ENCODE measurements at places on chromosomes 4 and X.

DNA sequence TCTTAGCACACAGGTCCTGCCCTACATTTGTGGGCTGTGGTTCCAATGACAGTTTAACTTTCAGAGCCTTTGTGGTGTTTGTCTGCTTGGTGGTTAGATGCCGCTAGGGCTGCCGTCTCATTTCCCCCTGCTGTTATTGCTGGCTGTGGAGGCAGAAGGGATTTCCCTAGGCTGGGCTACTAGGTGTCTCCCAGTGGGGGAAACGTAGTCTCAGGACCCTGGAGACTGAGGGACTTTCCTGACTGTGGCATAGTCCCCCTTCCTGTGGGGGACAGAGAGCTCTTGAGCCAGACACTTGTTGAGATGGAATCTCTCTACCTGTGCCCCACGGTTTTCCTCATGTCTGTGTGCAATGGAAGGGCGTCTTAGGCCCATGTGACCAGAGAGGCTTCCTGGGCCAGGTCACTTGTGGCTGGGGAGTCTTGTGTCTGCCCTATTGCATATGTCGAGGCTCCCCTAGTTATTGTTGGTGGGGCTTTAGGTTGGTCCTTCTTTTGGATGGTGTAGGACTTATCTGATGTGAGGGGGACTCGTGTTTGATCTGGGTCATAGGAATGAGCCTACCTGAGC, 68.2 kb downstream of the ARHGAP10 start:
- DNase-seq, result no peak

DNA sequence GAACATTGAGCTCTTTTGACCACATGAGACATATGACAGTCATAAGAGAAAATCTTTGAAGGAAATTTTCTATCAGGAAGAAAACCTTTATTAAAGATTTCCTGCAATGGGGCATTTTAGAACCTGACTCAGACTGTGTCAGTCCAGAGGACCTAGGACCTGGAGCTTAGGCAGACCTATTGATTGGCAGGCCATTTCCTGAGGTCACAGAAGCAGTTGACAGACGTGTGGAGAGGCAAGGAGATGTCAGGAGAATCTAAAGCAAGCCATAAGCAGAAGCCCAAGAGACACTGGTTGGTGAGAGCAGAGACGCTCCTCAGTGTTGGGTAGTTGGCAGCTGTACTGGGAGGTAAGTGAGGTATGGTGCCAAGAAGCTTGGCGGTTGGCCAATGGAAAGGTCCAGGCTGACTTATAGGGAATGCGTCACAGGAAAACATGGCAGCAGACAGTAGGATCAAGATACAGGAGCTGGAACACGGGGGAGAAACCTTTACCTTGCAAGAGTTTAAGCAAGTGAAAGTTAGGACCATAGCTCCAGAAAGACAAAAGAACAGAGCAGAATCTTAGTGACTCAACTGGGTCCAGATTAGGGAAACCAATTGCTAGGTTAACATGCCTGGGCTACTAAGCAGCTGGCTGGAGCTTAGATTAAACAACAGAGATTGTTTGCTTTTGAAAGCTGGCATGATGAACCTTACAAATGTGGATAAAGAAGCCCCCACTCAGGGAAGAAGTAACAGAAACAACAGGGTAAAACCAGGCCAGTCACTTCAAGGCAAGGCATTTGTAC, 18.6 kb downstream of the PALLD start:
- no peak for DNase-seq

- DNase-seq, result no peak
Measured at GRCh38 chr4:178068136-178068535, 625.9 kb upstream of the AGA start.

DNA sequence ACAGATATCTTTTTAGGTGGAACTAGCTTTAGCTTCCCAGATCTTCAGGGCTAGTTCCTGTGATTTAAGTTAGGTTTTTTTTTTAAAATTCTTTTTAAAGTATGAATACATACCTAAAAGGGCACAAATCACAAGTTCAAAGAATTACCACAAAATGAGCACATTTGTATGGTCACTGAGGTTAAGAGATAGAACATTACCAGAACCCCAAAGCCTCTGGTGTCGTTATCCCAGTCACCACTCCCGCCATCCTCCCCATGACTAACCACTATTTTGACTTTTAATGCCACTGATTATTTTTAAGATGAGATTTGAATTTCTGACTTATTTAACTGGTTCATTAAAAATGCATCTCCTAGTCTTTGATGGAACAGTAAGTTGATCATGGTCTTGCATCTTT, 5.4 kb downstream of the PGK1 start:
- no peak for DNase-seq

- DNase-seq, result no peak
Measured at GRCh38 chr4:175635546-175635945, 176.5 kb downstream of the GPM6A start.

DNA sequence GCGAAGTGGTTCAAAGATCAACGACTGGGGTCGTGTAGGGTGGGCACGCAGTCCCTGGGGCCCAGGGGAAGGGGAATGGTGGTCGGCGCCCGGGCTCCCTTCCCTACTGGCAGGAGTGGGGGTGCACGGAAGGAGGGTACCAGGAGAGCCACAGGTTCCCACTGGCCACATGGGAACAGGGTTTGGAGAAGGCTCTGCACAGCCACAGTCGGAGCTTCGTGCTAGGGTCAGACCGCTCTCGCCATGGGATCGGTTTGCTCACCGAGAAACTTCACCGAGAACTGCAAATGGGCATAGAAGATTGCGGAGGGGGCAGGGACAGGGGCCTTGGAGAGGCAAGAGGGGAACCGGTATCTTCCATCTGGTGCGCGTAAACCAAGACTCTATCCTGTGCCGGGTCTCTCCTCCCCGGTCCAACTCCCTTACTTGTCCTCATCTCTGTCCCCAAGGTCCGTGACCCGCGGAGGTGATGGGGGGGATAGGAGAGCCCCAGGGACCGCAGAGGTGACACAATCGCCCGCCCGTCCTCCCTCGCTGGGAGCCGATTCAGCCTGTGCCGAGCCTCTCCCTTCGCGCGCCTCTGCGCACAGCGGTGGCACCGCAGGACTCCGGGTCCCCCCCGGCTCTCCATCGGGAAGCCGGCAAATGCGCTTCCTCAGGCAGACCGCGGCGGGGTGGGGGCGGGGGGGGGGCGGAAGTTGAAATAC, 1.0 kb downstream of the SCD5 start:
- DNase-seq, result no peak

- no peak for DNase-seq
Measured at GRCh38 chrX:152614791-152615190, 22.9 kb upstream of the GABRQ start.

DNA sequence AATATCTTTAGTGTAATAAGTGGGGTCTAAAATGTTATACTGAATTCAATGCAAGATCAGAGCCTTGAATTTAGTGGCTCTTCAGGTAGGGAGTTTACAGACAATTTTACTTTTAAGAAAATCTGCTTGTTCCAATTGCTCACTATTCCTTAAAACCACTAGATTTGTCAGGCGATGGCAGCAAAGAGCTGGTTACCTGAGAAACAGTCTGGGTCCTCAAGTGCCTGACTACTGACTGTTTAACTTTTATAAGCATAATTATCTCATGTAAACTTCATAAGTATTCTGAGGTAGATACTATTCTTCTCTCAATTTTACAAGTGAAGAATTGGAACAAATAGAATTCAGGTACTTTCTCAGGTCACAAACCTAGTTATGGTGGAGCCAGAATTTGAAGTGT, 84.3 kb downstream of the RRAGB start:
- DNase-seq, result no peak

GRCh38 chr4:186204686-186205085, 13.3 kb downstream of the CYP4V2 start:
- DNase-seq, result no peak

Measured in fibroblast of upper back skin (primary cell).